ENCODE measurements at places on chromosomes 3 and 15. TPM values are rescaled to one million over a fixed set of nuclear protein-coding genes. Genes with fewer than 3 reads are reported as not detected.

GRCh38 chr3:129690406-129690805, 83.9 kb upstream of the PLXND1 start:
- H3K4me3 ChIP-seq, result no peak overlapping the region
- DNase-seq, result peak; percentile 16
- H3K27me3 ChIP-seq, result no peaks in the 10 kb centered on the region
- H3K27ac ChIP-seq, result no peak overlapping the region
- H3K4me1 ChIP-seq, result peaks cover 11% of the 10 kb centered on the region
- no peaks in the 10 kb centered on the region for H3K36me3 ChIP-seq

DNA sequence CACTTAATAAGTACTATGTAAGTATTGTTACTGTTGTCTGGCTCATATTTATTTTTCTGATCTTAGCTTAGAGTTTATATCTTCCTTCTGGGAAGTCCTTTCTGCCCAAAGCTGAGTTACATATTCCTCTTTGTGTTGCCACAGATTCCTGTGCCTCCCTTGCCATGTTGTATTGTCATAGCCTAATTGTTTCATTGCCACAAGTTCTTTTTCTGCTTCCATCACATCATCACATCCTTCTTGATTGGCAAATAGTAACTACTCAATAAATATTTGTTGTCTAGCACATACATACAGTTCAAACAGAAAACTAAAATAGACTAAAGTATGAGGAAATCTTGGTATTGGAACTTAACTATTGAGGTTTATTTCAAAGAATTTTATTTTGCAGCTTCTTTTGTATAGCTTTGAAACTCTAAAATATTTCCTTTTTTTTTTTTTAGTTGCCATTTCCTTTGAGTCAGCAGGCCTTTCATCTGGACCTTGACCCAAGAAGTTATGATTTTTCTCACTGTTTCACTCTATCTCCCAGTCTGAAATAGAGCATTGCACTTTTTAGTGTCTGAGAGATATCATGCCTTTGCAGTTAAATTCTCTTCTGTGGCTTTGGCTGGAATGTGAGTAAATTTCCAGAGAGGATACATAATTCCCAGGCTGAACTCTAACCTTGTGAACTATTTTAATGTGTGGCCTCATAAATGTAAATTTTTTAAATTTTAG, 98.2 kb downstream of the ZNF609 start:
- H3K4me3 ChIP-seq, result no peak overlapping the region
- H3K27me3 ChIP-seq, result no peaks in the 10 kb centered on the region
- no peak for DNase-seq
- H3K27ac ChIP-seq, result no peak overlapping the region
- peaks cover 26% of the 10 kb centered on the region for H3K4me1 ChIP-seq
- peaks cover 14% of the 10 kb centered on the region for H3K36me3 ChIP-seq

DNA sequence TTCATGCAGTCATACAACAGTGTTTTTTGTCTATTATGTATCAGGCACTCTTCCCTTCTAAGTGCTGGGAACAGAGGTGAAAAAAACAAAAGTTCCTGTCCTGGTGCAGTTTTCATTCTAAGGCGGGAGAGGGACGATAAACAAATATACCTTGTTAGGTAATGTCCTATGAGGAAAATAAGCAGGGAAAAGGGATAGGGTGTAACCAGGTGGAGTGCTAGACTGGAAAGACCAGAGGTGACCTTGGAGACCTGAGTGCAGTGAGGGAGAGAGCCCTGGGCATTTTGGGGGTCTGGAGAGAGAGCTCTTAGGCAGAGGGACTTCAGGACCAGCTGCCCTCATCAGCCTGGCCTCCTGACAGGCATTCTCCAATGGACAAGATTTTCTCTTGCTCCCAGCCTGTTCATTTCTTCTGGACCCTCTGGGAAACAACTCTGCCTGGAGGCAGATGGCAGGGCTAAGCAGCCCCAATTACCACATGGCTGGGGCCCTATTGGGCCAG, 97.2 kb upstream of the TJP1 start:
- no peak overlapping the region for H3K4me3 ChIP-seq
- no peak overlapping the region for H3K27ac ChIP-seq
- H3K27me3 ChIP-seq, result peaks cover 6% of the 10 kb centered on the region
- H3K36me3 ChIP-seq, result no peaks in the 10 kb centered on the region
- DNase-seq, result no peak
- no peaks in the 10 kb centered on the region for H3K4me1 ChIP-seq

Gene XPC
- total RNA-seq, result 35.9 TPM

- no peaks in the 10 kb centered on the region for H3K36me3 ChIP-seq
- H3K4me1 ChIP-seq, result peaks cover 10% of the 10 kb centered on the region
- H3K27me3 ChIP-seq, result peaks cover 6% of the 10 kb centered on the region
Measured at GRCh38 chr3:123342631-123343080, 106.2 kb downstream of the ADCY5 start.

Gene CACNA1D
- total RNA-seq, result 1.2 TPM

GRCh38 chr3:40753951-40754350, 229.2 kb downstream of the ZNF621 start:
- no peaks in the 10 kb centered on the region for H3K4me1 ChIP-seq
- H3K27me3 ChIP-seq, result peaks cover 1% of the 10 kb centered on the region
- no peak overlapping the region for H3K4me3 ChIP-seq
- DNase-seq, result no peak
- H3K36me3 ChIP-seq, result no peaks in the 10 kb centered on the region
- no peak overlapping the region for H3K27ac ChIP-seq

Gene FETUB
- not detected for total RNA-seq

Gene CCR4
- 110 TPM for total RNA-seq

DNA sequence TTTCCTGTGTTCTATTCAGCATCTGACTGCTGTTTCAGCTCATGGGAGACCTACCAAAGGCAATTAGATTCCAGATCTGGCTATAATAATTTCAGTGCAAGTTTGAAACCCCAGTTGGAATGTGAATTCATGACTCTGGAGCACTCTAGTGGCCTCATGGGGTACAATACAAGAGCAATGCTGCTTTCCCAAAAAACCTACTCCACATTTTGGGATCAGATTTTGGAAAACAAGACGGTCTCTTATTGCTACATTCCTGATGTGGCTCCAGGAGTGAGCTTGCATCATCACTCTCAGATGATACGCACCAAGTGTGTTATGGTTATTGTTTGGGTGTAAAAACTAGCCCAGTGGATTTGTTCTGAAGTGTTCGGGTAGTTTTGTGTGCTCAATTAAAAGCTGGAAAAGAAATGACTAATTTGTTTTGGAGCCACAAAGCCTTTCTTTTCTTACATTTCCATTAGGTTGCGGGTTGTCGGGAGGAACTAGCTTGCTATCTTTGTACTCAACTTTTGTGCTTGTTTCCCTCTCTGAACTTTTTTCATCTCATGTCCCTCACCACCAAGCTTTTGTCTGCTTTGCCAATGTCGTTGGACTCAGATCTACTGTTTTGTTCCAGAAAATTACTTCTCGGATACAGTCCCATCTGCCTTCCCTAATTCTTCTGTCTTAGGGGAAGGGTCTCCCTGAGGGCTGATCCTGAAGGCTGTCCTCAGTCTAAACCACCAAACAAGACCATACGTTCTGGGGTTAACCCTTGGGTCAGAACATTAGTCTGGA, 272.1 kb downstream of the BBX start:
- H3K27me3 ChIP-seq, result no peaks in the 10 kb centered on the region
- H3K27ac ChIP-seq, result no peak overlapping the region
- H3K36me3 ChIP-seq, result peaks cover 30% of the 10 kb centered on the region
- DNase-seq, result no peak
- no peaks in the 10 kb centered on the region for H3K4me1 ChIP-seq

DNA sequence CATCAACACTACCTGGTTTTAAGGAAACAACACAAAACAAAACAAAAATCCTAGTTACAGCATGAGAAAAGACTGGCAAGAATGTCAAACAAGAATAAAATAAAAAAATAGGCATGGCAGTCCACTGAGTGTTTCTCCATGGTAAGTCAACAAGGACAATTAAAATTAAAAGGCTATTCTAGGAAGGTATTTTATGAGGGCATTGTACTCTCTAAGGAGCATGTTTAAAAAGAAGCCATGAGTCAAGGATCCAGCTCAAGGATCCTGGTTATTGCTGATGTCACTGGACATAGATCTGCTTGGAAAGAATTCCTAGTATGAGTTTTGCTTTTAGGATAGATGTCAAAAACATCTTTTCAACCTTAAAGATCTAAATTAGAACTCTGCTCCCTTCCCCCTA, 106.7 kb downstream of the MYO5A start:
- DNase-seq, result no peak
- no peak overlapping the region for H3K4me3 ChIP-seq
- H3K27me3 ChIP-seq, result no peaks in the 10 kb centered on the region

GRCh38 chr3:169662132-169662842, 1.2 kb downstream of the MECOM start:
- H3K27me3 ChIP-seq, result peaks cover 88% of the 10 kb centered on the region
- peak overlapping the region; percentile 83 for H3K4me3 ChIP-seq
- peaks cover 56% of the 10 kb centered on the region for H3K4me1 ChIP-seq
- H3K36me3 ChIP-seq, result peaks cover 8% of the 10 kb centered on the region
- no peak overlapping the region for H3K27ac ChIP-seq
- DNase-seq, result no peak

GRCh38 chr15:70892002-70892911, at the start of the genes LRRC49 and THAP10:
Gene LRRC49, plus strand, starts transcription at chr15:70892826. Its CDS starts 69 bp downstream, at chr15:70892895.
Gene THAP10, minus strand, starts transcription at chr15:70892433. Its CDS starts 161 bp downstream, at chr15:70892272.
- H3K4me3 ChIP-seq, result peak within 1 kb of the TSS; percentile 86
- H3K4me1 ChIP-seq, result peaks cover 10% of the 10 kb centered on the region
- peak; percentile 29 for DNase-seq
- no peaks in the 10 kb centered on the region for H3K36me3 ChIP-seq
- peaks cover 50% of the 10 kb centered on the region for H3K27me3 ChIP-seq

Gene CP
- not detected for total RNA-seq

DNA sequence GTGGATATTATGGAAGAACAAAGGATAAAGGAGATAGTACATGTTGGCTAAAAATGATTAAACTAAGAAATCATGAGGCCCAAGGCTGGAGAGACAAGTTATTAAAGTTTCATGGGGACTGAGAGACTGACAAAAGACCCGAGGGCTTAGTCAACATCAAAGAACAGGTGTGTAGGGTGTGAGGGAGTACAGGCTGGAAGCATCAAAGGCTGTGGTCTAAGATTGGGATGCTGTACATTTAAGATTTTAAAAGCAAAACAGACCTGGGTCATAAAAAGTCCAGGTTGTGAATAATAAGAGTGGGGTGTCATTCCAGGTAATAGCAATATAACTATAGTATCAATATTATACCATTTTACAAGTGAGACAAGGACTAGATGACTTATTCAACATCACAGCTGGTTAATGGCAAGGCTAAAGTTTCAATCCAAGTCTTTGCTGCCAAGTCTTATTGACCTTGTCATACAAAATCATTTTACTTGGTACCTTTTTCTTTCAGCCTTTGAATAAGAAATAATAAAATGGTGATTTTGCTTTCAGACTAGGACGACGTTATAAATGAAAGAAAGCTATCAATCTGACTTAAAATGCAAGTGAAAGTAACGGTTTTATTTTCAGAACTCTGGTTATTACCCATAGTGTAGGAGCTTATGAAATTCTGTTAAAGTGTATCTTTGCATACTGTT, 211.6 kb downstream of the TNIK start:
- H3K4me1 ChIP-seq, result peaks cover 16% of the 10 kb centered on the region
- H3K27ac ChIP-seq, result no peak overlapping the region
- peaks cover 4% of the 10 kb centered on the region for H3K36me3 ChIP-seq
- no peaks in the 10 kb centered on the region for H3K27me3 ChIP-seq

GRCh38 chr3:196159952-196160804, 51.0 kb downstream of the ZDHHC19 start:
- H3K4me1 ChIP-seq, result peaks cover 38% of the 10 kb centered on the region
- H3K27ac ChIP-seq, result peak overlapping the region; percentile 76
- no peaks in the 10 kb centered on the region for H3K27me3 ChIP-seq
- peak; percentile 56 for DNase-seq
- no peaks in the 10 kb centered on the region for H3K36me3 ChIP-seq

GRCh38 chr3:115245438-115245837, 98.3 kb upstream of the ZBTB20 start:
- no peak overlapping the region for H3K27ac ChIP-seq
- H3K4me3 ChIP-seq, result no peak overlapping the region
- no peaks in the 10 kb centered on the region for H3K4me1 ChIP-seq
- no peaks in the 10 kb centered on the region for H3K36me3 ChIP-seq
- peaks cover 2% of the 10 kb centered on the region for H3K27me3 ChIP-seq

- no peak for DNase-seq
- no peaks in the 10 kb centered on the region for H3K36me3 ChIP-seq
- no peaks in the 10 kb centered on the region for H3K27me3 ChIP-seq
- no peak overlapping the region for H3K27ac ChIP-seq
Measured at GRCh38 chr3:116474801-116475200, 29.5 kb upstream of the LSAMP start.

- no peak overlapping the region for H3K4me3 ChIP-seq
- no peak overlapping the region for H3K27ac ChIP-seq
- H3K4me1 ChIP-seq, result no peaks in the 10 kb centered on the region
- no peaks in the 10 kb centered on the region for H3K27me3 ChIP-seq
- DNase-seq, result no peak
- H3K36me3 ChIP-seq, result no peaks in the 10 kb centered on the region
Measured at GRCh38 chr3:117547956-117548550, 838.5 kb downstream of the TUSC7 start.

GRCh38 chr3:53764026-53764775, 82.0 kb downstream of the CHDH start:
- DNase-seq, result no peak
- no peaks in the 10 kb centered on the region for H3K36me3 ChIP-seq
- peaks cover 4% of the 10 kb centered on the region for H3K27me3 ChIP-seq
- H3K4me3 ChIP-seq, result no peak overlapping the region
- H3K4me1 ChIP-seq, result no peaks in the 10 kb centered on the region

- no peak overlapping the region for H3K4me3 ChIP-seq
- peaks cover 12% of the 10 kb centered on the region for H3K27me3 ChIP-seq
- no peak for DNase-seq
- H3K27ac ChIP-seq, result no peak overlapping the region
Measured at GRCh38 chr15:33242669-33243191, 48.2 kb upstream of the FMN1 start.

- no peak for DNase-seq
- peaks cover 34% of the 10 kb centered on the region for H3K36me3 ChIP-seq
- H3K27me3 ChIP-seq, result no peaks in the 10 kb centered on the region
- H3K4me3 ChIP-seq, result no peak overlapping the region
- H3K4me1 ChIP-seq, result peaks cover 6% of the 10 kb centered on the region
- no peak overlapping the region for H3K27ac ChIP-seq
Measured at GRCh38 chr15:63776443-63776842, 57.3 kb downstream of the HERC1 start.

Gene TM4SF4
- total RNA-seq, result not detected

DNA sequence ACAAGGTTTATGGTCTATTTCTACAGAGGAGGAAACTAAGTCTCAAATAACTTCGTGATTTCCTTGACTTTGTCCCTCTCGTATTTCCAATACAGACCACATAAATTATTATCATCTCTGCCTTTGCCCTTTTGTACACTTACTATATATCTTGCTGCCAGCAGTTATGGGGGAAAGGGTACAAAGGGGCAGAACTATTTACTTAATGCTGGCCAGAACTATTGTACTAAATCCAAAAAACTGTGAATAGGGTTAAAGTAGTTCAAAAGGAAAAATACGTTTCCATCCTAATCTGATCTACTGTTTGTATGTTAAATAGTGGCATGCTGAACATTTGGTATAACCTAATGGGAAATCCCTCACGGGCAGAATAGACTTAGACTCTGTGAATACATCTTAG, 537.3 kb upstream of the SEMA6D start:
- H3K36me3 ChIP-seq, result no peaks in the 10 kb centered on the region
- H3K27me3 ChIP-seq, result peaks cover 19% of the 10 kb centered on the region
- DNase-seq, result no peak
- H3K27ac ChIP-seq, result no peak overlapping the region
- H3K4me3 ChIP-seq, result no peak overlapping the region

GRCh38 chr3:112653209-112653871, 12.4 kb upstream of the CCDC80 start:
- peaks cover 29% of the 10 kb centered on the region for H3K4me1 ChIP-seq
- no peak overlapping the region for H3K27ac ChIP-seq
- H3K4me3 ChIP-seq, result no peak overlapping the region
- no peaks in the 10 kb centered on the region for H3K27me3 ChIP-seq
